Activated CD4-positive, alpha-beta T cell treated with anti-CD3 and anti-CD28 coated beads, Interleukin-2, amount 50 U/mL, for 1 hour (primary cell): ENCODE measurements at places on chromosomes 1 and 21.

- no peak for DNase-seq
These were observed 8.3 kb downstream of the DISP3 start for GRCh38 chr1:11487196-11487751.

- no peak for DNase-seq
These were observed 40.8 kb upstream of the TMPRSS2 start for GRCh38 chr21:41548781-41549180.

DNA sequence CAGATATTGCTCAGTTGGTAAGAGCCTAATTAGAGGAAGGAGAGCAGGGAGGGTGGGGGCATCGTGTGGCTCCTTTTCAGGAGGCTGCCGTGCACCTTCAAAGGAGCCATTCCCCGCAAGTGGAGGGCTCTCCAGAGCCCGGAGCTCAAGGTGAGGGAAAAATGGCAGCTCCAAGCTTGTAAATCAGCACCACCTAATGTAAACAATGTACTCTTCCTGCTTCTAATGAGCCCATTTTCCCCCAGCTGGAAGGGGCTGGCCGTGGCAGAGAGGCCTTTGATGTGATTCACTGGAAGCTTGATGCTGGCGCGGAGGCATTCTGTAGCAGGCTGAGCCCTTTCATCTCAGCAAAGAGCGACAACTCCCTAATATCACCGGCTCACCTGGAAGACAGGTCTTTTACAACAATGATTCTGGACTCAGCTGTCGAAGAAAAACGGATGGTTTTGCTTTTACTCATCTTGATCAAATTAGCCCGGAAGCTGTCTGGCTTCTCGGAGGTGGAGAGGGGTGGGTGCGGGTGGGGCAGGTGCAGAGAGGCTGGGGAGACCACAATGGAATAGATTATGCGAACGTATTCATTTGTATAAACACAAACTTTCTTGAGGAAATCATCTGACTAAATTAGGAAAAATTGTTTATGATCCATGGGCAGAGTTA lies 112.5 kb downstream of the RRAGC start:
- DNase-seq: no peak

GRCh38 chr1:7454052-7454815 lies 316.9 kb upstream of the VAMP3 start:
- DNase-seq: no peak

GRCh38 chr1:3551290-3551678 lies 60.0 kb downstream of the MEGF6 start:
- no peak for DNase-seq

DNA sequence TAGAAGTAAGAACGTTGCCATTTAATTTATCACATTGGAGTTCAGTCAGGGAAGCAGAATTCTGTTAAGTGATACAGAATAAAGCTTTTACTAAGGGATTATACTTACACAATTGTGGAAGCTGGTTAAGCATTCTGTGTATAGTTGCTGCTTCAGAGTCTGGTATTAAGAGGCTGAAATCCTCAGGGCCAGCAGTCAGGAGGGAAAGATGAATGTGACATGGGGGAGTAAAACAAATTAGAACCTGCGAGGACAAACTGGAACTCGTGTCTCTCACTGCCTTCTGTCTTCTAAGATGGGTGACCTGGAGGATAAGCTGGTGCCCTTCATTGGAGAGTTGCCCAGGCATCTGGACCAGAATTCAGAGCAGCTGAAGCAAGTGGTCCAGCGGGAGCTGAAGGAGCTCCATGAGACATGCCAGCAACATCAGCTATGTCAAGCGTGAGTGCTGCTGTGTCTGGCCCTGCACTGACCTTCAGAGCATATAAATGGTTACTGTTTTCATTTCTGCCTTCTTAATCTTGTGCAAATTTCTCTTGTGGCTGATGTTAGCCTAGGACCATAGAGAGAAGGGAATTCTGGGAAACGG lies 23.0 kb downstream of the MARK1 start:
- no peak for DNase-seq

- DNase-seq: no peak
These were observed 3.5 kb upstream of the ATP1B1 start for GRCh38 chr1:169103002-169103401.

- DNase-seq: no peak
These were observed 100.6 kb upstream of the RUNX1 start for GRCh38 chr21:35149698-35150097.

DNA sequence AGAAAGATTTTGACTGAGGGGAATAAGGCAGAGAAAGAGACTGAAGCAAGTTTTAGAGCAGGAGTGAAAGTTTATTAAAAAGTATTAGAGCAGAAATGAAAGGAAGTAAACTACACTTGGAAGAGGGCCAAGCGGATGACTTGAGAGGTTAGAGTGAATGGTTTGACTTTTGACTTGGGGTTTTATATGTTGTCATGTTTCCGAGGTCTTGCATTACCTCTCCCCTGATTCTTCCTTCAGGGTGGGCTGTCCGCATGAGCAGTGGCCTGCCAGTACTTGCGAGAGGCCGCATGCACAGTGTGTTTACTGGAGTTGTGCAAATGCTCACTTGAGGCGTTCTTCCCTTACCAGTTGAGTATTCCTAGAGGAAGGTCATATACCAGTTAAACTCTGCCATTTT lies 13.0 kb upstream of the DENND2D start:
- DNase-seq: no peak

- no peak for DNase-seq
These were observed 168.9 kb upstream of the C21orf91 start for GRCh38 chr21:17988102-17988437.

GRCh38 chr1:48676822-48677221 lies 99.9 kb downstream of the BEND5 start:
- no peak for DNase-seq

- no peak for DNase-seq
These were observed 28.7 kb upstream of the CDC14A start for GRCh38 chr1:100323419-100324106.

GRCh38 chr21:45613396-45613795 lies 30.1 kb upstream of the PCBP3 start:
- no peak for DNase-seq

GRCh38 chr1:172545396-172546004 lies 12.6 kb downstream of the SUCO start:
- DNase-seq: no peak

DNA sequence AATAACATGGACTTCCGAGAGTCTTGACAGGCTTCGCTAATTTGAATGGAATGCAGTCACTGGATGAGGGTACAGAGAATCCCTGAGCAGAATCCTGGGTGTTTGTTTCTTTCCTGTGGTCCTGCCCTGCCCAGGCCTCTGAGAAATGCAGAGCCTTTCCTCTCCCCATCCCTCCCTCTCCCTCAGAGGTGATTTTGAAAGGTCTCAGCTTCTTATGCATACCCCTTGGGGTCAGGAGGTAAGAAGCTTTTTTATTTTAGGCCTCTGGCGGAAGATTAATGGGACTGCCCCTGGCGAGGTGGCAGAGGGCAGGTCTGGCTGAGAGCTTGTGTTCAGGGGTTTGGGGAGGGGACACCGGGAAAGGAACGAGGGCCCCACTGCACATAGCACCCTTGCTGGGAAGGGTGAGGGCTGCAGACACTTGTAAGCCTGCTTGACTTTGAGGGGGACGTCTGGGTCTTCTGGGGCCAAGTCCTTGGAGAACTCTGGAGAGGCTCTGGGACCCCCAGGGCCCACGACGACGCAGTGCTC lies 116.5 kb upstream of the SLC45A1 start:
- no peak for DNase-seq

GRCh38 chr1:221612047-221612777 lies 129.7 kb downstream of the DUSP10 start:
- no peak for DNase-seq

DNA sequence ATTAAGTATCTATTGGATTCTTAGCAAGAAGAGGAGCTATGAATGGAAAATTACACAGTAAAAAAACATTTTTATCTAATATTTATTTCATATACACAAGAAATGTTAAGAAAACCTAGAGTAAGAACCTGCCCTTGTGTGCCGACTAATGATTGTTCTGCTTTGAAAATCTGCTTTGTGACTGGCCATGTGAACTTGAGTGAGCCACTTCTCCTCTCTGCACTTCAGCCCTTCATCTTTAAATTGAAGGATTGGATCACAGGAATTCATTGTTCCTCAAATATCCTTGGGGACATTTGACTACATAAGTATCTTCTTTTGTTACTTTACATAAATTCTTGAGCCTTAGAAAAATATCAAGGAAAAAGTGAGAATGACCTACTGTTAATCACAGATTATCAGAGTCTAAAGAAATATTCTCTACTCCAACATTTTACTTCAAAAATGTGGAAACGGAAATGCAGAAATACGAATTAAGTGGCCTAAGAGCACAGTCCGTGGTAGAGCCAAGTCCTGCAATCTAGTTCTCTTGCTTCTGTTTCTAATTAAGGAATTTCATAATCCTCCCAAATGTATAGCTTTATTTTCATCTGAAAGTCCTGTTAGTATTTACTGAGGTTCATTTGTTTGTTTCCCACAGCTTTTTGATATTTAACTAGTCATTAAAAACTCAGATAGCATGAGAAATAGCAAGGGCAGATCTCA lies 46.3 kb upstream of the SAMSN1 start:
- DNase-seq: no peak

DNA sequence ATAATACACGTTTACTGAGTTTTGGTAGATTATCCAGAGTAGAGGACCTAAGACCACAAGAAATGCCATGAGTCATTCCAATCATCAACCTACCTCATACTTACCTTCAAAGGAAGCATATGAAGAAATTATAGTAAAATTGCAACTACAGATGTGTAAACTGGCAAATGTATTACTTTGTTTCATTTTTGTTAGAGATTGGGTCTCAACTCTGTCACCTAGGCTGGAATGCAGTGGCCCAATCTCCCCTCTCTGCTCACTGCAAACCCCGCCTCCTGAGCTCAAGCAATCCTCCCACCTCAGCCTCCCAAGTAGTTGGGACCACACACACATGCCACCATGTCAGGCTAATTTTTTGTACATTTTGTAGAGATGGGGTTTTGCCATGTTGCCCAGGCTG lies 5.2 kb downstream of the TMCO1 start:
- no peak for DNase-seq

DNA sequence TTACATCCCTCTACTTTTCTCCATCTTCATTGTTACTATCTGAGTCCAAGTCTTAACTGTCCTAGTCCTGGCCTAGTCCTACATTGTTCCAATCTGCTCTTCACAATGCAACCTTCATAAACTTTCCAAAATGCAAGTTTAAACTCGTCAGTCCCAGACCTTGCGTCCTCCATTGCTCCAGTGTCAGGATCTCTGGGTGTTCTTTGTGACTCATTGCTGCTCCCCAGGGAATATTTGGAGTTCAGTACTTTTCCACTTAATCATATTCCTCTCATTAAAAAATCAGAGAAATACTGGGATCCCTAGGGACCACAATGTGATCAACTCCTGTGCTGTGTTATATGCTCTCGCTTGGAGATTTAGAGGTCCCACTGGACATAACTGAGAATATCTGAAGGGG lies 18.0 kb upstream of the KPRP start:
- no peak for DNase-seq

DNA sequence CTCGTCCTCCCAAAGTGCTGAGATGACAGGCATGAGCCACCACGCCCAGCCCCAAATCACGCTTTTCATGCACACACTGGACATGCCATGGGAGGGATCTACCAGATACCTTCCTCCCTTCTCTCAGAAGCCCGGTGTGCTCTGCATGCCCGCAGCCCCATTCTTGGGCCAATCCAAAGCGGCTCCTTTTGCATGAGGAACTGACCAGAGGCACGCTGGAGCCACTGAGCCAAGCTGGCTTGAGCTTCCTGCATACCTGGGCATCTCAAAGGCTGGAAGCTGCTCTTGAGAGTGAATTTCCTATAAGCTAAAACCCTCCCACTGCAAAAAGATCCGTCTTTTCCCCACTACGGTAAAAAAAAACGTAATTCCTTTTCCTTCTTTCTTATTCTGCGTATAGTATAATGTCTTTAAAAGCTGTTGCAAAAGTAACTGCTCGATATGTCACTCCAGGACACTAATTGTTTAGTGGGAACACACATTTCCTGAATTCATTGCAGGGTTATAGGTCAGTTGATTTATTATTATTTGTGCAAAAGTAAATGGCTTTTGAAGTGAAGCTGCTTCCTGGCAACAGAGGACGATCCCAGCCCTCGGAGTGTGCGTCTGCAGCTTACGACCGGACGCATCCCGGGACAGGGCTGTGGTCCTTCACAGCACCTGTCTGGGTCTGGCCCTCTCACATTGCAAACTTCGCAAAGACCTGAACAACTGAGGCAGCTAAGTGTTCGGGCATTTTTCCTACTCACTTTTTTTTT lies 61.8 kb upstream of the ETS2 start:
- no peak for DNase-seq
